ENCODE measurements at places on chromosomes 2 and 18.

- DNase-seq = no peak
These were observed 162.7 kb downstream of the EIPR1 start for GRCh38 chr2:3214806-3215404.

DNA sequence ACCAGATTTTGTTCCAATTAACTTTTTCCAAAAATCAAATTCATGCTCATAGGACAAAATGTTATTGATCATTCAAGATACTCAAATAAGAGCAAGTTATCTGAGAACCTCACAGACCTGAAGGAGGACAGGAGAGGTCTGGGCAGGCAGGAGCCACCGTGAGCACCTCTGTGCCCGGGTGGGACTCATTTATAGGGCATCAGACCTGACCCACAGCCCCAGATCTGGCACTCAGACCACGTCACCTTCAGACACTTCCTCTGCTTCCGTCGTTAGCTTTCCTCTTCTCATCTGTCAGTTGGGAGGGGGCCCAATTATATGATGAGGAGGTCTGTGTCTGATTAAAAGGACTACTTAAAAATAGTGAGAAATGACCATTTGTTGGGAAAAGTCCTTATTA, 169.4 kb downstream of the EIPR1 start:
- DNase-seq = no peak

GRCh38 chr2:179348906-179349305, 84.3 kb upstream of the SESTD1 start:
- DNase-seq = no peak

DNA sequence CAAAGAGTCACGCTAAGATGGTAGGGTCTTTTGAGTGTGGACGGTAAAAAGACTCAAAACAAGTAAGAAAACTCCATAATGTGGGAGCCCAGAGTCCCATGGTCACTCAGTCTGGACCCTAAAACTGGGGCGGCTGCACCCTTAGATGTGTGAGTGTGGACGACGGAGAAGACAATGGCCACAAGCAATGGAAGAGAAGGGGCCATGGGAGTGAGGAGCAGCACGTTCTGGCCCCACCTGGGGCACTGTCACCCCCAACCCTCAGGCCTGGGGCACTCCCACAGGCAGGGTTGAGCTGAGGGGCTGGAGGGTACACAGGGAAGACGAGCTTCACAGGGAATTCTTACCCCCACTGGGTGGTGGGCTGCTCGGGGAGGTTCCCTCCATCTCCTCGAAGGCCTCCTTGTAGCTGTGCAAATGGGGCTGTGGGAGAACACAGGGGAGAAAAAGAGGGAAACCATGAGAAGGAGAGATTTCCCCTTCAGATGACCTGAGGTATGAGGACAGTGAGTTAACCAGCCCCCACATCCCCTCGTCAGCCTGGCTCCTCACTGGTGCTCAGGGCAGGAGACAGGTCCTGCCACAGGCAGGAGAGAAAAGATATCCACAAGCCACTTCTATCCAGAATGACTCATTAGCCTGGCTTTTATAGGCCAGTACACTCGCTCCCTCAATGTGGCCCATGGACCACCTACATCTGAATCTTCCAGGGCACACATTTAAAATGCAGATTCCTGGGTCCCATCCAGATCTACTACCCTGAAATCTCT, 167.9 kb downstream of the TNS1 start:
- no peak for DNase-seq

GRCh38 chr2:216761133-216761532, 65.8 kb upstream of the IGFBP5 start:
- DNase-seq = no peak

DNA sequence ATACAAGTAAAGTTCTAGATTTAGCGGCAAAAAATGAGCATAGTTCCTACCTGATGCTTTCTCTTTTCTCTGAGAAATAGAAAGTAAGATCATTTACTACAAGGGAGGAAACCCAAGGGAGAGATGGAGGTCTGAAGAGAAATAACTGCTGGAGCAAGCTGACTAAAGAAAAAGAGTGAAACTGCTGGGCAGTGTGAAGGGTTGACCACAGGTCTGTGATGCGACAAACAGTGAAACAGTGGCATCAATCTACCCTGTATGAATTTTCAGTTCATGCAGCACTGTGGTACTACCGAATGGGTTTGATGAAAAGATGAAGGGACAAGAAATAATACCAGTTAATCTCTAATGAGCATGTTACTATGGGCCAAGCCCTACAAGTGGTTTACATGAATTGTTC, 52.2 kb downstream of the CUL3 start:
- DNase-seq = no peak

DNA sequence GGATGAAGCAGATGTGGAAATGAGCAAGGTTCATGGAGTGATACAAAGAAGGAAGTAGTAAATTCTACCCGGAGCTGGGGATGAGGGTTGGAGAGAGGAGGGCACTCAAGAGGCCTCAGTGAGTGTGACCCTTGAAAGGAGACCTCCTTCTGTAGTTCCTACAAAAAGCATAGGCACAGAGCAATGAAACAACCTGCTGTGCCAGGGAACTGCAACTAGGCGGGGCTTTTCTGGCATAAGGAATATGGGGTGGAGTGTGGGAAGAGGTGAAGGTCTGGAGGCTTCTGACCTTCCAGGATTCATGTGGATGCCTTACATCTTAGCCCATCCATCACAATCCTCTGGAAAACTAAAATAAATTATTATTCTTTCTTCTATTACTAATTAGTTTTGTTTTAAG, 25.5 kb upstream of the PGAP1 start:
- DNase-seq = no peak

GRCh38 chr2:186543561-186544131, 46.2 kb upstream of the ITGAV start:
- no peak for DNase-seq

DNA sequence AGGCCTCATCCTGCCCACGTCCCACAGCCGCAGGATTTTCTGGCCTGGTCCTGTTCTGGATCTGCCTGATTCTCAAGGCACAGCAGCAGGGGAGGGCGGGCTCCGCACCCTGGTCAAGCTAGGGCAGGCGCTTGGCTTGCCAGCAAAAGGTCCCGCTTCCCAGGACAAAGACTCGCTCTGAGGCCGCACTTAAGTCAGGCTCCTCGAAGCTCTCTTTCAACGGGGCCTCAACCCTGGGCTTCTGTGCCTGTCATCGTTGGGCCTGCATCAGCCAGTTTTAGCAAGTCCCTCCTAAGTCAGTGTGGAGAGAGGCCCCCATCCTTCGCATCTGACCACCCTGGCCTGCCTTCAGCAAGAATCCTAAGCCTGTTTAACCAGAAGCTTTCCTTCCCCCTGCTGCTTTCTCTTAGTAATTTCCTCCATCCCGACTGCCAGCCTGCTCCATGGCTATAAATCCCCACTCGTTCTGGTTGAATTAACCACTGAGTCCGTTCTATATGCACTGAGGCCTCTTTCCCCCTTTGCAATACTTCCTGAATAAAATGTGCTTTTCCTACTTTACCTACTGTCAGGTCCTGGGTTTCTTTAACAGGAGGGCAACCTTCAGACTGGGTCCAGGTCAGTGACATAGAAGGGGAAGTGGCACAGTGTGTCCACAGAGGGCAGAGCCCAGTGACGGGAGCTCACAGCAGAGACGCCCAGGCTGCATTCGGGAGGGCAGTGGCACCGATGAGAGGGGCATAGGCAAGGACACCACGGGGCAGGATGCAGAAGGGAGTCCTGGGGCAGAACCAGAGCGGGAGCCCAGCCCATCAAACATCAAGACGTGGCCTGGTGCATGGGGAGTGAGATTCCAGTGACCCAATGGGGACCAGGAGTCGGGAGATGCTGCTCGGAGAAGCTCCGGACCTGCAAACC, 62.7 kb downstream of the SP110 start:
- no peak for DNase-seq

DNA sequence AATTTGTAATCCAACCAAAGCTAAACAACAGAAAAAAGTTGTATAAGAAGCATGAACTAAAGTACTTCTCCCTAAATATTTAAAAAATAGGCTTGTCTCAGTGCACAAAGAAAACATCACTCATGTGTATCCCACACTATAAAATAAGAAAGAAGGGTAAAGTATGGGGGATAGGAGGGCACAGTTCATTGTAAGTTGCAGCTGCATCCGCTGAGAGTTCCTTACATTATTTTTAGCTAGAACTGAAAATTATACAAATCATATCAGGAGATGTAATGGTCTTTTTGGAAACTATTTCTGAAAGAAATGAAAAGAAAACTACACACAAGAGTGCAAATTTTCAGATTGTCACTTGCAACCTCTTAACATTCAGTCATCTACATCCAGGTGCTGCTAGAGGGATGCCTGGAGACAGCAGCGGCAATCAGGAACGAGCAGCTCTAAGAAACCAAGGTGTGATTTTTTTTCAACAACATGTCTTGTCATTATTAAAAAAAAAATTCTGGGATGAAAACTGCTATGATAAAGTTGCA, 273.6 kb downstream of the ASXL3 start:
- DNase-seq = no peak
